ENCODE measurements at places on chromosomes 3 and 15.
A peak's percentile ranks its signal among the peaks of the same experiment; 100 is the strongest.

- no peak for DNase-seq
These were observed 86.1 kb downstream of the LIPC start for GRCh38 chr15:58517682-58518525.

DNA sequence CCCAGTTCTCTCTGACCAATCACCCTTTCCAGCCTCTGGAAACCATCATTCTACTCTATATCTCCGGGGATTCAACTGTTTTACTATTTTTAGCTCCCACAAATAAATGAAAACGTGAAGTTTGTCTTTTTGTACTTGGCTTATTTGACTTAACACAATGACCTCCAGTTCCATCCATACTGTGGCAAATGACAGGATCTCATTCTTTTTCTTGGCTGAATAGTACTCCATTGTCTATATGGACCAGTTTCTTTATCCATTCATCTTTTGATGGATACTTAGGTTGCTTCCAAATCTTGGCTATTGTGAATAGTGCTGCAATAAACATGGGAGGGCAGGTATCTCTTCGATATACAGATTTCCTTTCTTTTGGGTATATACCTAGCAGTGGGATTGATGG is 34.1 kb downstream of the NRROS start:
- DNase-seq = no peak

DNA sequence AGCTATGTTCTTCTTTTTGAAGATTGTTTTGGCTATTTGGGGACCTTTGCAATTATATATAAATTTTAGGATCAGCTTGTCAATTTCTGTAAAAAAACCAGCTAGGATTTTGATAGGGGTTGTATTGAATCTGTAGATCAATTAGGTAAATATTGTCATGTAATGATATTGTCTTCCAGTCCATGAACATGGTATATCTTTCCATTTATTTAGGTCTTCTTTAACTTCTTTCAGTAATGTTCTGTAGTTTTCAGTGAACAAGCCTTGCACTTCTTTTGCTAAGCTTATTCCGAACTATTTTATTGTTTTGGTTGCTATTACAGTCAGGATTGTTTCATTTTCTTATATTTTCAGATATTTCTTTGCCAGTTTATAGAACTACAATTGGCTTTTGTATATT is 175.8 kb upstream of the RARB start:
- no peak for DNase-seq

DNA sequence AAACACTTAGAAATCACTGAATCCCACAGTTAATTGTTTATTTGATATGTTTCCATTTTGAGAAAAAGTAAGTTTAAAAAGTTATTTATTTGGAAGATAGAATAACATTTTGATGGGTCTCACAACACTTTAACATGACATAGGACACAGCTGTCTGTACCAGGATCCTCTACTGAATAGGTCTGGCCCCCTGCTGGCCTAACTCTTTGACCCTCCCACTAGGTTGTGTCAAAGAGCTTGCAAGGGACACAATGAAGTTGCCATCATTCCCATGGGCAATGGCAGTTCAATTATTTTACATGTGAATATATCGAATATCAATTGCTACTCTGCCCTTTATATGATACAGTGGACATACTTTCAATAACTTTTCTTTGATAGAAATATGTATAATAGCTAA is 138.9 kb downstream of the EPHA3 start:
- no peak for DNase-seq

DNA sequence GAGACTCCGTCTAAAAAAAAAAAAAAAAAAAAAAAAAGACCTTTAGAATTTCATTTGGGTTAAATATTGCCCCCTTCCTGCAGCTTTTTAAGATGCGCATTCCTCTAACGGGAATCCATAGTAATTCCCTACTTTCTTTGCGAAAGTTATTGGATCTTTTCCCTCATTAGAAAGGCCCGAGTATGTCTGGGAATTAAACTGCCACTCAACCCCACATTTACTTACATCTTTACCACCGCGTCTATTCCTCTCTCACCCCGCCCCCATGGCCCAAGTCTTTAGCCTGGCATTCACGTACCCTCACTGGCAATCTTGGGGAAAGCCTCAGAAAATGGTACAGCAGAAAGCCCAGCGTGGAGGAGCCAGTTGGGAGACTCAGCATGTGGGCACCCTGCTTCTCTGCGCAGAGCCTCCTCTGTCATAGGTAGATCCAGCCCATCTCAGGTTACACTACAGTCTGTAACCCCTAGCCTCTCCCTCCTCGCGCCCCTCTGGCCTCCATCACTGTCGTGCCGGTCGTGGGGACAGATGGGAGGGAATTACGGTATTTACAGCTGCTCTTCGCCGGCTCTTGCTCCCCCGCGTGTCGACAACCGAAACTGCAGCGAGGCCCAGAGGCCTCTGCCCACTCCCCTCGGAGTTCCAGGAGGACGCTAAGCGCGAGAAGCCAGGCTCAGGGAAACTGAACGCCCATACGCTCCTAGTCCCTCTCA is 6.4 kb upstream of the ANKDD1A start:
- DNase-seq = peak; percentile 88

DNA sequence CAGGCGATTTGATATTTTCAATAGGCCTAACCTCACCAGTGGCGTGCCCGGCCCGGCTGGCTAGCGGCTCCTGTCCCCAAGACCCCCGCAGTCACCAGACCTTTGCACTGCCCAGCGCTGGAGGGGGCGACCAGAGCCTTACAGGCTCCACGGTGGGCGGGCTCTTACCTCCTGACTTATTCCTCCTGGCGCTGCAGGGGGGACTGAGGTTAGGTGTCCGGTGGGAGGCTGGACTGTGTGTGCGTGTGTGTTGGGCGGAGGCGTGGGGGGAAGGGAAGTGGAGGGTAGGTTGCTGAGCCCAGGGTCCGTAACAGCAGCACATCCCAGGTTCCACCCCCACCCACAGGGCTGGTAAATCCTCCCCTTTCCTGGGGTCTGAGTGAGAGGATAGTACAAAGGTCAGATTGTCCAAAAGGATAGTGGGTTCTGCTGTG is 27.5 kb upstream of the THRB start:
- peak; percentile 81 for DNase-seq

- DNase-seq = no peak
These were observed 31.8 kb downstream of the HEG1 start for GRCh38 chr3:125023833-125024555.

GRCh38 chr15:80480909-80481308 is 76.7 kb downstream of the ARNT2 start:
- no peak for DNase-seq

GRCh38 chr15:74807282-74807681 is 5.4 kb upstream of the LMAN1L start:
- no peak for DNase-seq

DNA sequence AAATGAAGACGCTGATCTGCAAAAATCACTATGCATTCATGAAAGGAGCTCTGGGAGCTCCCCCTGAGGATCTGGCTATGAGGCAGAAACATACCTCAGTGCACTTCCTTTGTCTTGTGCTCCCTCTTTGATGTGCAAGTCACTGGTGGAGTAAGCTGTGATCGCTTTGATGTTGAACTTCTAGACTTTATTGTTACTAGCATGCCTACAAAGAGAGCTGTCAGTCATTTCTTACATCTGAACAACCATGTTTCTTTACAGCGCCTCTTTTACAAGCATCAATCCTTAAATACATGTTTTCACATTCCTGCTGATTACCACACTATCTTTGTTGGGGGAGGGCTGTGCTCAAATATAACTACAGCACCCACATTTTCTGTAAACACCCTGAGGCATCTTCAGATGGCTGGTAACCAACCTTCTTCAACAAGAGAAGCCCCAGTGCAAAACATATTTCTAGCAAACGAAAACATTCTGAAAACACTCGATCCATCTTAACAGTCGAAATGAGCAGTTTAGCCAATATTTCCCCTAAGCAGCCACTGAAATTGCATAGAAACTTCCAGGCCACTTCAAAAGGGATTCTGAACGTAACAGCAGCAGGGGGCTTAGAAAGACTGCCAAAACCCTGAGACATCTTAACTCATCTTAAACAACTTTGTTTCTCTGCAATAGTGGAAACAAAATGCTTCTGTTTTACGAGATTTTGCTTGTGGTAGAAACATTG is 101.9 kb upstream of the ICE2 start:
- DNase-seq = peak; percentile 25

- DNase-seq = peak; percentile 75
These were observed 148.1 kb downstream of the WDR76 start for GRCh38 chr15:43974852-43975251.

DNA sequence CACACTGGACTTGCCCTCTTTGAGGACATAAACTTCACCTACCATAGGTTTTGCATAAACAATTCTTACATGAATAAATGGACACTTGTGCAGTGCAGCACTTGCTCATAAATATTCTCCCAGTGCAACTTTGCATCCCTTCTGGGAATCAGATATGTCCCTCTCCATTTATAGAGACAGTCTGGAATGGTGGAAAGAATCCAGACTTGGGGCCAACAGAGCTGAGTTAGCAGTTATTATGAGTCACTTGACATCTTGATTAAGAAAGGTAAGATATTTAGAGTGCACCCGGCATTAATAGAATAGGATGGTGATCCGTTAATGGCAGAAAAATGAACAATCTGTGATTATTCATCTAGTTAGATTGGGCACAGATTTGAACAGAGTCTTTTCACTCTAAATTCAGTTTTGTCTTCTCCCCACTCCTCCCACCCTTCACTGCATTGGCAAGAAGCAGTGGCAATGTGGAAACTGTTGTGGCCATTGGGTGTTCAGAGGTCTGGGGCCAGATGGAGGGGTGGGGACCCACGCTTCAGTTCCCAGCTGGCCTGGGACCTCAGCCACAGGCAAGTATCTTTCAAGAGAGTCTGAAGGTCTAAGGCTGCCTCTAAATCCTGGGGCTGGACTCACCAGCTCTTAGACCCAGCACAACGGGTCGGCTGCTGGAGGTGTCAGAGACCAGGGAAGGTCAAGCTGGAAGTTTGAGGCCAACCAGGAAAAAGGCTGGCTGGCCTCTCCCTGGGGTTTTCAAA is 58.9 kb upstream of the KY start:
- no peak for DNase-seq

DNA sequence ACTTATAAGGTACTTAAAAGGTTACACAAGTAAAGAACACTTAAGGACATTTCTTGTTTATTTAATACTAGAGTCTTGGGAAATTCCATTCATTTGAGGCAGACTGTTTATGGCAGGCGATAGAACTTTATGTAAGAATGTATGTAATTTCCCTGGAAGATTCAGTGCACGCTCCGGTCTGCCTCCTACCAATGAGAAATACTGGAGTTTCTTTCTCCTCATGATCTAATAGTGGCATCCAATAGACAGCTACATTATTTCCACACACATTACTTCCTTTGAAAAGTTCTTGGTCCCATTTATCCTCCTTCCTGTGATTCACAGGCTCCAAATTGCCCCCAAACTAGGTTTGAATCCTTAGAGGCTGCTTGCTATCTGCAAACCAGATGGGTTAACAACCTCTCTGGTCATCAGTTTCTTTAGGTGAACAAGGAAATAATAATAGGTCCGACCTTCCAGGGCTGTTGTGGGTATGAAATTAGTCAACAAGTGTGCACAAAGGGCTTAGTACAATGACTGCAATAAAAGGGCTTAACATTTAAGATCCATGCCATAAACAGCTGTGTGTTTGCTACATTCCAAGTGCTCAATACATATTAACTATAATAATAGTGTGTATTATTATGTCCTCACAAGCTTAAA is 30.7 kb downstream of the EIF4E3 start:
- no peak for DNase-seq

DNA sequence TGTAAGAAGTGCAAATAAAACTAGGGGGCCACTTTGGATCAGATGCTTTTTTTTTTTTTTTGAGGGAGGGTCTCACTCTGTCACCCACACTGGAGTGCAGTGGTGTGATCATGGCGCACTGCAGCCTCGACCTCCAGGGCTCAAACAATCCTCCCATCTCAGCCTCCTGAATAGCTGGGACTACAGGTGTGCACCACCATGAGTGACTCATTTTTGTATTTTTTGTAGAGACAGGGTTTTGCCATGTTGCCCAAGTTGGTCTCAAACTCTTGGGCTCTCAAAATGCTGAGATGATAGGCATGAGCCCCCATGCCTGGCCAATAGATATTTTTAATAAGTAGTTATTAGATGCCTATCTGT is 20.8 kb downstream of the CCR1 start:
- no peak for DNase-seq

DNA sequence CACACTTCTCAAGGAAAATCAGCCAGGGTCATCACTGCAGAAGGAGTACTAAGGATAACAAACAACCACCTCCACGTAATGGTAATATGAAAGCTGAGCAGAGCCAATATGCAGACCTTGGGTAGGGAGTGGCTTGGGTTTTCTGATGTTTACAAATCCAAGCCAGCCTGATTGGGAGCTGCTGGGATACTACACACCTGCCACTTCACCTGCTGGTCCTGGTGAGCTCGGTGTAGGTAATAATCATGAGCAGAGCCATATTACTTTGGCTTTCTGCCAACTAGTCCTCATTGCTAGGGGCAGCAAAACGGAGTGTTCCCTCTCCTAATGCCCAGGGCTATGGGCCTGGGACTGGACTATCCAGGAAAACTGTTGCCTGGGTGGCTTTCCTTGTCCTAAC is 433.5 kb upstream of the PPP2R3A start:
- DNase-seq = no peak

DNA sequence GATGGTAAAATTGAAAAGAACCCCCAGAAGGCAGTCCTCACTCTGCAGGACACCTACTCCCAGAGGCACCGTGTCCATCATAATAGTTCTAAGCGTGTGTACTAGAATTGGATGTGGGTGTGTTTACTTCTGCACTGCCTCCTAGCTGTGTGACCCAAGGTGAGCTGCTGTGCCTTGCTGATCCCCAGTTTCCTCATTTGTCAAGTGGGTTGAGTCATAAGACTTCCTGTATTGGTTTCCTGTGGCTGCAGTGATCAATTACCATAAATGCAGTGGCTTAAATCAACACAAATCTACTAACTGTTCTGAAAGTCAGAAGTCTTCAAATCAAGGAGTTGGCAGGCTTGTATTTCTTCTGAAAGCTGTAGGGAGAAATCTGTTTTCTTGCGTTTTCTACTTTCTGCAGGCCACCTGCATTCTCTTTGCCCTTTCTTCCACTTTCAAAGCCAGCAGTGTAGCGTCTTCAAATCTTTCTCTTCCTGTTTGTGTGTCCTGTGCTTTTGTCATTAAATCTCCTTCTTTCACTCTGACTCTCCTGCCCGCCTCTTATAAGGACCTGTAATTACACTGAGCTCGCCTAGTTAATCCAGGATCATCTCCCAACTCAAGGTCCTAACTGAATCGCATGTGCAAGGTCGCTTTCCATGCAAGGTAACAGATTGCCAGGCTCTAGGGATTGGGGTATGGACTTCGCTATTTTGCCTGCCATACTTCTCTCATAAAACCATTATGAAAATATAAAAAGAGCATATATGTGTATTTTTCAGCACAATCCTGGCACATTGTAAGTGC is 59.0 kb downstream of the RORA start:
- DNase-seq = no peak

DNA sequence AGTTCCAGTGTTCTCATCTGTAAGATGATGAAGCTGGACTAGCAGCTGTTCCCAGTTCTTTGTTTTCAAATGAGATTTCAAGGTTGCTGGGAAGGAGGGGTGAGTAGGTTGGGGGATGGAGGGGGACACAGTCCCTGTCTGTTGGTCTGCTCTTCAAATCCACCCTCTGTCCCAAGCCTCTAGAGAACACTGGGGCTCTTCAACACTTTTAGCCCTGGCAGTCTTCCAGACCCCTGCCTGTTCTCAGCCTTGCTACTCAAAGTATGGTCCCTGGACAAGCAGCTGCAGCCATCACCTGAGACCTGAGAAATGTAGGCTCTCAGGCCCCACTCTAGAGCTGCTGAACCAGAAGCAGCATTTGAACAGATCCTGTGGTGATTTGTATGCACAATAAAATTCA is 41.3 kb downstream of the NEK11 start:
- DNase-seq = no peak

Data from retina (tissue), 1 donor.